ENCODE measurements at places on chromosomes 13 and 19.

- no peak for DNase-seq
Observed at GRCh38 chr13:110236831-110237261, 70.1 kb downstream of the COL4A1 start.

DNA sequence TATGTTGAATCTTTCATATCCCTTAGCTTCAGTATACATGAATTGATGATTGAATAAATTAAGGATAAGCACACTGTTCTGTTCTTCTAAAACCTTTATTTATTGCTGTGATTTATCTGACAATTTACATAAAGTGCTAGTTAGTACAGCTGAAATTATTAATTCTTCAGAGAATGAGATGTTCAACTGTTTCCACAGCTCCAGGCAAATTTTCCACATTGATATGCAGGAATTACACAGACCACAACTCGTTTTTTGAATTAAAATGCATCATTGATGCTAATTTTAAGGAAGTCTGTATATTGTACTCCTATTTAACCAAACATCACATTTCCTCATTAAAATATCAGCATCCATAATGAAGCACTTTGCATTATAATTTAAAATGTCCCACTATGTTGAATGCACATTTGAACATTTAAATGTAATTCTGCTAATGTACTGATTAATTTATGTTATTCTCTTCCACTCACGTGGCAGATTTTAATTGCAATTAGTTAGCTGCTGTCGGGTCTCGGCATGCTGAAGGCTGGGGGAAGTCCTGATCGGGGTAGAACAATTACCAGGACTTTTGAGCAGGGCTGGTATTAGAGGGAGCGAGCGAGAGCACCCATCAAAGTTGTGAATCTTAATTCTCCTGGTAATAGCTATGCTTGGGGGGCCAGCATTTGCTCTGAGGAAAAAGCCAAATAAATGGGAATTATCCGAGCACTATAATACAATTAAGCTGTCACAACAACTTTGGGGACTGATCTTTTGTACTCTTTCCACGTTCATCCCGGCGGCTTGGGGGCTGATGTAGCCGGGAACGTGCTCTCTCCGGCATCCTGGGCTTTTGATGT, 136.7 kb upstream of the TMTC4 start:
- DNase-seq: no peak

DNA sequence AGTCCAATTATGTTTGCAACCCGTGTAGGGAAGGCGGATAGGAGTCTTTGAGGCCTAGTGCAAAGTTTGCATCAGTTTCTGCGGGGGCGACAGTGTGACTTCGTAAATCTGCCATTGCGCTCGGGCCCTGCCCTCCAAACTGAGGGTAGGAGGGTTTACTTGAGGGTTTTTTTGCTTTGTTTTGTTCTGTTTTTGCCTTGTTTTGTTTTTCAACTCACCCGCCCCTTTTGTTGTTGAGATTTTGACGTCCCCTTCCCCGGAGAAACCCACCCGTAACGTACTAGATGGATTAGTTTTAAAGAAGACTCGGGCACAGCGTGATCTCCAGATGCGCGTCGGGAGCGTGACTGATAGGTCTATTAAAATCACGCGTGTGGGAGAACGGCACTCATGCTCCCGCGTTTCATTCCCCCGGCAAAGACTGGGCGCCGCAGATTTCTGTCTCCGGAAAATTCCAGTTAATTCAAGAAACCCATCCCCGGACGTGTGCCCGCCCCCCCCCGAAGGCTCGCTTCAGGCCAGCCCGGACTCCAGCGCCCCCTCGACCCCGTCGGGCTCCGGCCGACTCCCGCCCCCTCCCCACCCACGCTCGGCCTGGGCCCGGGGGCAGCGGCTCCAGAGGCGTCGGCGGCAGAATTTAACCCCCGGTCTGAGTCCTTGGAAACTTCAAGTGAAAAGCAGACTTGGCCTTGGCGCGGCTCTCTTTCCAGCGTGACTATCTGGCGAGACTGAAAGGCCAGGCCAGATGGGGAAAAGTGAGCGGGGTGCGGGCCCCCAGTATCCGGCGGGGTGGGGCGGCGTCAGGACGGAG, 5.0 kb downstream of the SOX1 start:
- no peak for DNase-seq

- DNase-seq: no peak
Observed at GRCh38 chr13:67803118-67803517, 573.0 kb upstream of the PCDH9 start.

- no peak for DNase-seq
Observed at GRCh38 chr19:9008667-9009066, 1.5 kb downstream of the MUC16 start.

DNA sequence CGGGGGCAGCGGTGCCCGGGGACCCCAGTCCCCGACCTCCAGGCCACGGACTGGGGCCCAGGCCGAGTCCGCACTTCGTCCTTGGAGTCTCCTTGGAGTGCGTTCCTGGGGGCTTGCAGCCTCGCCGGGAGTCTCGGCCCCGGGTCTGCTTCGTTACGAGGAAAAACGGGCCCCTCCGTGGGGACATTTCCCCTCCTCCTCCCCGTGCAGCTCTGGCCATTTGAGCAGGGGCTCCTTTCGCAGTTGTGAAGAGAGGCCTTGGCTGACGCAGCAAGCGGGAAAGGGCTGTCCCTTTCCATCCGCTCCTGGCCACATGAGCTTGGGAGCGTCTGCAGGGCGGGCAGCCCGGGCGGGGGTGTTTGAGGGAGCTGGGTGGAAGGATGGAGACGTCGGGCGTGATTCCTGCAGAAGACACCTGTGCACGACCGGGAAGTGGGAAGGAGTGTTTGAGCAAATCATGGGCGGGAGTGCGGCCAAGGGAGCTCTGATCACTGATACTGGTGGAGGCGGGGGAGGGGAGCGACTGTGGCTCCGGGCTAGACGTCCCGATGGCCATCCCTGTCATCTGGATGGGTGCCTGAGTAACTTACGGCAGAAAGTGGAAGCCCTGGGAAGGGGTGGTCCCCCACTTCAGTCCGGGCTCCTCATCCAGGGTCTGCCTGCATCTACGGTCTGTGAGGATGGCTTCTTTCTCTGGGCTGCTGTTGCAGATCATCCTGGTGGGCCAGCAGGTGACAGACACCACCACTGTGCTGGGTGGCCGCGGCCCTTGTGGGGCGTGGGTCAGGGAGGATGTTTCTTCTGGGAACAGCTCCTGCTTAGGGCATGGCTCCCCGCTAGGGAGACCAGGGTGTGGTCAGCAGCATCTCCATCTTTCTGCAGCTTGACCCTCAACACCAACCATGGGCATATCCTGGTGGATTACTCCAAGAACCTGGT, 736 bp downstream of the GPI start:
- DNase-seq: no peak

DNA sequence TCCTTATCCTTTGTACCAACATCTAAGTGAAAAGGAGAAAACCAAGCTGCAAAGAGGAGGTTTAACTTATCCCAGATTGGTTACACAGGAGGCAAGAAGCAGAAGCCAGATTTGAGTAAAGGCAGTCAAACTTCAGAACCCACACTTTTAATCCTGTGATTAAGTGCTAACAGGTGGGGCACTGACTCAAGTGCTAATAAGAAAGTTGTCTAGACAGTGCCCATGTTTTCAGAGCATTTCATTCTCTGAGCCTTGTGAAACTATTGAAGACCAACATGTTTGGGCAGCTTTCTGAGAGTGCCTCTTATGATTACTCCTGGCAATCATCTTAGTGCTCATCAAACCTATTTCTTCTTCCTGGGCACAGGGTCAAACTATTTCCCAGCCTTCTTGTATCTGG, 380.8 kb downstream of the KCNRG start:
- no peak for DNase-seq

DNA sequence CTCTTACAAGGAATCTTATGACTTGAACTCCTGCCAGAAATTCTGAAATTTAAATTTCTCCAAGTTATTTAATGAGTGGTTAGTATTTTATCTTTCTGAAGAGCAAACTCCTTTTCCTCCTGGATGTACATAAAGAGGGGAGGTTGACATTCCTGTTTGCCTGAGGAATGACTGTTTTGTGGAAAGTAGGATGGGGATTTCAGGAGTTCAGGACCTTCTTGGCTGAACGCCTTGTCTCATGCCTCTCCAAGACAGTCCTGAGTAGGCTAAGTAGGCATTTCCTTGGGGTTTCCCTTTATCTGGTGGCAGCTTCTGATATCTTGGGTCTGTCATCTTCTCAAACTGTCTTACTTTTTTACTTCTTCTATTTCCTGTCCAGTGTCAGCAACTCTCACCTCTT, 356.6 kb downstream of the TDRD3 start:
- no peak for DNase-seq

GRCh38 chr13:71171740-71172139, 695.3 kb downstream of the DACH1 start:
- DNase-seq: no peak

DNA sequence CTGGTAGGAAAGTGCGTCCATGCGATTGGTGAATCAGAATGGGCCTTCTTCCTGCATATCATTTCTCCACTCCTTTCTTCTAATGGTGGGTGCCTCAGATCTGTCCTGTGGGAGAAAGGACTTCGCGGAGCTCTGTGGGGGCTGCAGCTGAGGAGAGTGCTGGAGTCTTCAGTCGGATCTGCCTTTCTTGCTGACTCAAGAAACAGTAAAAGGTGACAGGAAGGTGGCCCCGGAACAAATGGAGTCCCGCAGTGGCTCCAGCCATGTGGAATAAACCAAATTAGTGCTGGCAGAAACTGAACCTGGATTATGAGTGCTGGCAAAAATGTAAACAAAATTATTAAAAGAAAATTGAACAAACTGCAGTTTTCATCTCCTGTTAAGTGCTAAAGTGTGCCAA, 15.1 kb upstream of the GAS6 start:
- no peak for DNase-seq

Data from stimulated activated CD4-positive, alpha-beta T cell treated with anti-CD3 and anti-CD28 coated beads, Interleukin-4, amount 100 ng/mL, for 4 hours (primary cell).